Activated naive CD8-positive, alpha-beta T cell treated with anti-CD3 and anti-CD28 coated beads, Interleukin-2, amount 10 ng/mL, durations not matched to agents 7 days and 5 days (primary cell): ENCODE measurements at places on chromosomes 2 and 18.

GRCh38 chr2:236073246-236073645 lies 94.9 kb downstream of the GBX2 start:
- no peak for DNase-seq

DNA sequence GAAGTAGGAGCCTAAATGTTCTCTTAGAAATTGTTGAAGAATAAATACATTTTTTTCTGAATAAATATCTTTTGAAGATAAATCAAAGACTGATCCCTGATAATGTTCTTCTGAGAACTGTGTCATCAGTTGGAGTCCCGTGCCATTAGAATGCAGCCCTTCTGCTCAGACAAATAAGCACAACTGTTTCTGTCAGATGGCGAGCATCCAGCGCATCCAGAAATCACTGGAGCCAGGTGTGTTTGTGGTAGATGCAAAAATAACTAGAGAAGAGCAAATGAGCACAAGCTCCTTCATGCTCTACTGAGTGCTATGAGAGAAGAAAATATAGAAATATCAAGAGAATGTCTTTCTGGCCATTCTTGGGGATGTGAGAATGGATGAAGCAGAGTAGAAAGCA lies 573.7 kb downstream of the THSD7B start:
- DNase-seq, result no peak

GRCh38 chr2:68234405-68234804 lies 17.9 kb downstream of the PPP3R1 start:
- no peak for DNase-seq

DNA sequence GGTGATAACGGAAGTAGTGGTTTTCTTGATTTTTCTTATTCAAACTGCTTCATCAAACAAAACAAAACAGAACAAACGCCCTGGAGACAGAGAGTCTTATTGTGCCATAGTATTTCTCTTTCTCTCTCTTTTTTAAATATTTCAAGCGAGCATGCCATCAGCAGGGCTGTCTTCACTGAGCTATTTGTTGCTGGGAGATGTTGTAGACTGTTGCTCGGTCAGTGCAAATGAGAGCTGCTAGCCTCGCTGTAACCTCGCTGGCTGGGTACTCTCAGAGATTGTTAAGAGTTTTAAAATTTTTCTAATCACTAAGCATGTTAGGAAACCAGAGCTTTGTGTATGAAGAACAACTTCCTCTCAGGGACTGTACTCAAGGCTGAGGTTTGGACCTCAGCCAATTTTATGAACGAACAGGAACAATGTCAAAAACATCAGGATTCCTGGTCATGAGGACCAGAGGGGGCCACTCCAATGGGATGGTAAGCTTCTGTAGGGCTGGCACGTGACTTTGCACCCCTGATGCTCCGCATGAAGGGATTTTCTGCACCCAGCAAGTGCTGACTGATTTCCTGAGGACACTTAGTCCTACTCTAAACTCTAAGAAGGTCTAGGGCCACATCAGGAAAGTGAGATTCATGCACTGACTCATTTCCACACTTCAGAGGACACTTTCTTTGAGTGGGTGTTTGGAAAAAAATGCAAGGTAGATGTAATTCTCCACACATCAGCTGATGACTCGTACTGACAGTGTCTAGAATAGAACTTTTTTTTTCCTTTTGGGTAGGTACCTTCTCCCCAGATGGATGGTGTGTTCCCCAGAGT lies 59.8 kb upstream of the IL1R1 start:
- DNase-seq, result peak; percentile 39

DNA sequence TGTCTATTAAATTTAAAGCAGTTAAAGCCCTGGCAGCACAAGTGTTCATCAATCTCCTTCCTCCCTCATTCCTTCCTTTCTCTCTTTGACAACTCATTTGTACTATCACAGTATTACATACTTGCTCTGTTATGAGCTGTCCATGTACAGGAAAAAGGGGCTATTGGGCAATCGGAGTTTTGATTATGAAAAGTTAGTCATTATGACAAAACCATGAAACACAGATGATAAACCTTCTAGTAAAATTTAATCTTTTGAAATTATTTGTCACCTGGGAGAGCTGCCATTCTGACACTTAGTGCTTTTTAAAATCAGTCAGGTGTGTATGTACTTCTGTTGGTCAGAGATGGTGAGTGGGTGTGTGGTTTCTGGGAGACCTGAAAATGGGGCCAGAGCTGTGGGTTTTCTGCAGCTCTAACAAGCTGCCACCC lies 39.4 kb downstream of the MAP4K4 start:
- DNase-seq, result no peak

- DNase-seq, result no peak
Observed at GRCh38 chr18:45462179-45462578, 153.1 kb upstream of the SLC14A2 start.

DNA sequence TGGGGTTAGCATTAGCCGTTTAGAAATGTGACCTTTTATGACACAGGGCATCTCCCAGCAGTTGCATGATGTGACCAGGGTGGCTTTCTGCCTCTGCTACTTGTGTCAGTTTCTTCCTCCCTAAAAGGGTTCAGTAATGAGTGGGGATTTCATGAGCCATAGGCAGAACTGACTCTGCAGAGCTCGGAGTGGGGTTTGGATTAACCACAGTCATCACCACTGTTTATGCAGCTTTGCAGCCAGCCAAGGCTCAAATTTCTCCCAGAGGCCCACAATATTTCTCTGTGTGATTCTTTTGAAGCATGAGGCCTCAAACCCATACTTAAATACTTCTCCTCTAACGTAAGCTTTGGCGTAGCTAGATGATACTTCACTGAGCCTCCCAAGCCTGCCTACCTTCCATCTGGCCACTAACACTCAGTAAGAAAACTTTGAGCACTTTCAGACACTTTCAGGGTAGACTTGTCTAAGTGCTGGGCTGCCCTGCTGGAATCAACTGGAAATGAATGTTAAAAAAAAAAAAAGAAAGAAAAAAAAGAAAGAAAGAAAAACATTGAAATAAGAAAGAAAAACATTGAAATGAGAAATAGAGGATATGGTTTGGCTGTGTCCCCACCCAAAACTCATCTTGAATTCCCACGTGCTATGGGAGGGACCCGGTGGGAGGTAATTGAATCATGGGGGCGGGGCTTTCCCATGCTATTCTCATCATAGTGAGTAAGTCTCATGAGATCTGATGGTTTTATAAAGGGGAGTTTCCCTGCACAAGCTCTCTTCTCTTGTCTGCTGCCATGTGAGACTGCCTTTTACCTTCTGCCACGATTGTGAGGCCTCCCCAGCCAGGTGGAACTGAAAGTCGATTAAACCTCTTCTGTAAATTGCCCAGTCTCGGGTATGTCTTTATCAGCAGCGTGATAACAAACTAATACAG lies 11.5 kb upstream of the LAPTM4A start:
- DNase-seq, result no peak

DNA sequence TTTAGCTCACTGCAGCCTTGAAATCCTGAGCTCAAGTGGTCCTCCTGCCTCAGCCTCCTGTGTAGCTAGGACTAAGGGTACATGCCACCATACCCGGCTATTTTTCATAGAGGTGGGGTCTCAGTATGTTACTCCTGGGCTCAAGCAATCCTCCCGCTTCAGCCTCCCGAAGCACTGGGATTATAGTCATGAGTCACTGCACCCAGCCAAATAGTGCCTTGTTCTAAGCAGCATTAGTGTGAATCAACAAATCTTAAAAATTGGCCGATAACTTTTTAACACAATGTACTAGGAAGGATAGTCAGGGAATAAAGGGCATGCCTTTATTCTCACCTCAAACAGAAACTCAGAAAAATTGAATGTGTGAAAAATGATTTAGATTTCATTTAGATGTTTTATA lies 51.6 kb downstream of the XRCC5 start:
- DNase-seq, result no peak

DNA sequence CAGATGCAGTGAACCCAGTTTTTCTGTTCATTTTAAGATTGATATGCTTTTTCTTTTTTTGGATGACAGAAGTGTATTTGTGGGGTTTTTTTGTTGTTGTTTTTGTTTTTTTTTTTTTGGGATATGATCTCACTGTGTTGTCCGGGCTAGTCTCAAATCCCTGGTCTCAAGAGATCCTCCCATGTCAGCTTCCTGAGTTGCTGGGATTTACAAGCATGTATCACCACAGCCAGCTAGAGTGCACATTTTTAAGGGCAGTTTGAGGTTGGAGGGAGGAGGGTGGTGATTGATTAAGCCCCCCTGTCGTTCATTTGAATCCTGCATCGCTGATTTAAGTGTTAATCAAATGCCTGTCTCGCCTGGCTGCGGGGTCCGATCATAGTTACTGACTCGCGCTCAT lies 189.1 kb downstream of the GBX2 start:
- no peak for DNase-seq

GRCh38 chr2:212815453-212815852 lies 276.9 kb upstream of the ERBB4 start:
- DNase-seq, result no peak

GRCh38 chr2:38574278-38574677 lies 28.4 kb downstream of the HNRNPLL start:
- no peak for DNase-seq

DNA sequence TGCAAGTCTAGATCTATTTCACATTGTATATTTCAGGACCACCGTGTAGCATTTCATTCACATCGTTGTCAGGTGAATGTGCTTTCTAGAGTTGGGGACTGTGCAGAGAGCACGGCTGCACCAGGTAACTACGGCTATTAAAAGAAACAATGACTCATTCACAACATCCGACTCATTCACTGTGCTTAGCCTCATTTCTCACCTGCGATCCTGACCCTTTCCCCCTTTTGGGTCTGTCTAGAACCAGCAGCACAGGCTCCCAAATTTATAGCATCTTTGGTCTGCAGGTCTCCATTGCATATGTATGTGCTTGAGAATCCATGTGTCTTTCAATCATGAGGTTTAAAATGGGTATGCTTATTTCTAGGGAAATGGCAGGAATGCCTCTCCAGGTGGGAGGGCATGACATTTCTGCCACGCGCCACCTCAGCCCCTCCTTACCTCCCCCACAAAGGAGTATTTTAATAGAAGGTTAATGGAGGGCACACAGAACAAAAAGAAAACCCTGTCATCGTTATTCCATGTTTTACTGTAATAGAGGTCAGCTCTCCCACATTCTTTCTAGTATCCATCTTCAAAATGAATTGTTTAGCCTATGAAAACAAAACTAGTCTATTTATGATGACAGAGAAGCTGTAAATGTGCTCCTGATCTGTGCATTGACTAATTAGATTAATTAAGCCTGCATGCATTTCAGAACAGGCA lies 246.7 kb upstream of the EPHA4 start:
- DNase-seq, result no peak

- DNase-seq, result no peak
Observed at GRCh38 chr2:212596276-212596675, 57.7 kb upstream of the ERBB4 start.
